ENCODE measurements at places on chromosomes 11 and 22.

- peak; percentile 24 for DNase-seq
Observed at GRCh38 chr11:35304386-35304775, 115.0 kb downstream of the SLC1A2 start.

DNA sequence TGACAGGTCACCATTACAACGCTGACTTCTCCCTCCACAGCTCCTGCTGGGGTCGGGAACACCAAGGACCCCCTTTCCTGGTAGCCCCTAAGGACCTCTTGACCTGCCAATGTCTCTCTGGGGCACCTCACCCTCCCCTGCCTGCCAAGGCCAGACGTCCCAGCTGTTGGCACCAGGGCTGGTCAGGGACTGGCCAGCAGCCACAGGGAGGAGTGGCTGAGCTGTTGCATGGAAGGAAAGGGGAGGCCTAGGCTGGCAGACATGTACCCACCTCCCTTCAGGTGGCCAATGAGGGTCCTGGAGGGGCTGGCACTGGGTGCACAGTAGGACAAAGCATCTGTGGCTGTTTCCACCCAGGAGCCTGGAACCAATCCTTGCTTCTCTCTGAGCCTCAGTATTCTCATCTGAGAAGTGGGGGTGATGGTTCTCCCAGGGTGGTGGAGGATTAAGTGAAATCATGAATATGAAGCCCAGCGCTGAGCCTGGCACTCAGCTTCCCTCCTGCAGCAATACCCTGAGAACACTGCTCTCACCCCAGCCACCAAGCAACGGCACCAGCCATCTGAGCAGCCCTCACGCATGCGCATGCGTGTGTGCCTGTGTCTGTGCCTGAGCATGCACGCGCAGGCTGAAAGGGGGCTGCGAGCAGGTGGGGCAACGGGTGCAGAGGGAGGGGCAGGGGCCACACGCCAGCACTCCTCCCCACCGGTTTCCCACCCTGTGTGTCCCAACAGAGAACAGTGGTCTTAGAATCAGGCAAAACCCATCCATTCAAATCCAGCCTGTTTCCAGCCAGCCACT, 5.9 kb downstream of the KCNJ4 start:
- no peak for DNase-seq

- no peak for DNase-seq
Observed at GRCh38 chr22:18109410-18110193, 1.0 kb upstream of the TUBA8 start.

GRCh38 chr11:76175783-76176182, 30.5 kb downstream of the WNT11 start:
- no peak for DNase-seq

- no peak for DNase-seq
Observed at GRCh38 chr11:28289444-28289843, 181.3 kb downstream of the METTL15 start.

GRCh38 chr11:69950120-69950519, 128.0 kb upstream of the ANO1 start:
- DNase-seq, result no peak

DNA sequence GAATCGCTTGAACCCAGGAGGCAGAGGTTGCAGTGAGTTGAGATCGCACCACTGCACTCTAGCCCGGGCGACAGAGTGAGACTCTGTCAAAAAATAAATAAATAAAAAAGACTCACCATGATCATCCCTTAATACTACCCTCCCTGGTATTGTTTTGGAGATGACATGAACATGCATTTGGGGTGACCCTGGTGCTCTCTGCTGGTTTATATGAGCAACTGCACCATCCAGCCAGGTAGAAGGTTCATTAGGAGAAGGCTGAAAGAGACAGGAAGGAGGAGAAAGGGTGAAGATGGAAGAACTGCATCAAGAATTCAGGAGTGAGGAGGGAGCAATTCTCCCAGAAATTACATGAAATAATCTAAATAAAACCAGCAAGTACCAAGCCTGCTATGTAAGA, 37.8 kb downstream of the SLC5A1 start:
- peak; percentile 43 for DNase-seq
